GM18507 (cell line): ENCODE measurements at places on chromosomes 6 and 20.

DNA sequence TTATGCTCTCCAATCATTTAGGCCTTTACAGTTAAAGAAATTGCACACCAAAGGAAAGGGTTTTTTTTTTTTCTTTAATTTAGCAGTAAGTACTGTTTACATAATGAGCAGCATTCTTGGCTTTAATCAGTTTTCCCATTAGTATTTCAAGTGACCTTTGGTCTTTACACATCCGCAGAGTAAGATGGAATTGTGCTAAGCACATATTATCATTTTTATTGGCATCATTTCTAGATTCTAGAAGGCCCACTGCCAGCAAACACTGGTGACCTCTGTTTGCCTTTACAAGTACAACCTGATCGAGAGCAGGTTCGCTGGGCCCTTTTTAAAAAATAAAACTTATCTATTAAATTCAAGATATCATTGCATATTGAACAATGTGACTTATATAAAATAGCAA, 104.3 kb downstream of the ADGRG6 start:
- no peak for DNase-seq

- no peak for DNase-seq
Observed at GRCh38 chr6:63537959-63538300, 34.4 kb upstream of the LOC128125822 start.

DNA sequence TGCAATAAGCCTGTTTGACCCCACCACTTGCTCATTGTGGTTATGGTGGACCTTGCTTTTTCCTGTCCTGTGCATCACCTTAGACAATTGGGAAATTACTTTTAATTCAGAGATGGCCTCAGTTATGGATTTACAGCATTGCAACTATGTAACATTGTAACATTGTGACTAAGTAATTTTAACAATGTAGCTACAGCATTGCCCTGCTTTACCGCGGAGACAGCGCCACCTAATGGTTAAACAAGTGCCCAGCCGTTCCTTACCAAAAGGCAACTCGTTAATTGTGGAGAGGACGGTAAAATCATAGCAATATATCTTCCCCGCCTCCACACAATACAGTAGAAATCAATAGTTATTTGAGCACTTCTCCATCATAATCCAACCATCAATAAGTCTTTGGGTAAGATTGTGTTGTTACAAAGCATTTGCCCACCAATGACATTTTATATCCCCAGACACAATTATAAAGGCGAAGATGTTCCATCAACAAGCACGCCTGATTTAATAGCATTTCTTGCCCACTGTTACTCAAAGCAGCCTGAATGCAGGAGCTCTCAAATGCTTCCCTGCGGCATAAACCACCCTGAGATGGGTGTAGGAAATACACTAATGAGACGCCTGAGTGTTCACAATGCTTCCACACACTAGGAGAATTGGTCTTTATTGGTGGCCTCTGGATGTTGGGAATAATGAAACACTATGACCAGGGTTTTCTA, 93.7 kb downstream of the PROKR2 start:
- peak; percentile 30 for DNase-seq

- no peak for DNase-seq
Observed at GRCh38 chr6:107991061-107991460, 33.1 kb upstream of the SEC63 start.

GRCh38 chr6:55578537-55579363, at the start of gene HMGCLL1:
Gene HMGCLL1, minus strand, starts transcription at chr6:55579192. Its CDS starts 137 bp downstream, at chr6:55579055.
- DNase-seq, result no peak

GRCh38 chr20:54680872-54681619, 205.7 kb downstream of the DOK5 start:
- no peak for DNase-seq

DNA sequence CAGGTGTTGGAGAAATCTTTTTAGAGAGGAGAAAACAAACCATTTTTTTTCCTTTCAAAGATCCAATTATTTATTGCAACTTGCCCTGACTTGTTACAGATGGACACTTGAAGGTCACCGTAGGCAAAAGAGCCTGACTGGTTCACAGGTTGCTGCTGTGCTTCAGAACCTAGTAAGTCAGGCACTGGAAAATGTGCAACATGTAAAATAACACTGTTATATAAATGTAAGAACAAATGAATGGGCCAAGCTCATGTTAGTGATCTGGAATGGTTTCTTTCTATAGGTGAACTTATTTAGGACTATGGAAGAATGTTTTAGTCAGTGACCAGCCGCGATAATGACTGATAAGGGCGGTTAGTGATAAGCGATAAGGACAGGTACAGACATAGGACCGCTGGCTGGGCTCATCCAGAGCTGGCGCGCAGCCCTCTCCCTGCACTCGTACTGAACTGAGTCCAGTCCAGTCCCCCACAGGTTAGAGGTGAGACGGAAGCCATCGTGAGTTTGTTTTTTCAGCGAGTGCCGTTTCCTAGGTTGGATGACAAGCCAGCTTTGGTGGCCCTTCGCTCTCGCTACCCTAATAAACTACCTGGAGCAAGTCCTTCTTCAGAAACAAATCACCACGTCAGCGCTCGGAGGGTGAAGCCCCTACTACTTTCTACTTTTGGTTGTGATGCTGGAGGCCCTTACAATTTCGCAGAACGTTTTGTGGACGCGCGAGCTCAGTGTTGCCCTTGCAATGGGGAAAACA, 94.4 kb upstream of the PRDM1 start:
- no peak for DNase-seq

GRCh38 chr6:105966481-105966880, 119.7 kb upstream of the PRDM1 start:
- no peak for DNase-seq
